ENCODE measurements at places on chromosomes 4 and X.

GRCh38 chrX:23195761-23196160, 138.9 kb upstream of the PTCHD1 start:
- no peak for DNase-seq

DNA sequence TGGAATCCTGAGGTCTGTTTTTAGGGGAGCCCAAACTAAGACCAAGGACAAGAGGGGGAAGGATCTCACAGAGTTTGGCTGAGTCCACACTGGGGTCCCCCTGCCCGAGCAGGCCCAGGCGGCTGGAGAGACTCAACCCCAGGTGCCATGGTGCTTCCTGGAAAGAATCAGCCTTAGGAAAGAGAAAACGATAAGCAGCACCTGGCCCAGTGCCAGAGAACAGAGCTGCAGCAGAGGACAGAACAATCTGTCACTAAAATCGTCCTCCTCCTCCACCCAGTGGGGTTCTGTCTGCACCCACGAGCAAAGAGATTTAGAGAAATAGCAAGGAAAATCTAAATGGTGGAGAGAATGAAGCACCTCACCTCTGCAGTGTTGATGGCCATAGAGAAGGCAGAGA, 470.5 kb downstream of the BCOR start:
- DNase-seq: no peak

DNA sequence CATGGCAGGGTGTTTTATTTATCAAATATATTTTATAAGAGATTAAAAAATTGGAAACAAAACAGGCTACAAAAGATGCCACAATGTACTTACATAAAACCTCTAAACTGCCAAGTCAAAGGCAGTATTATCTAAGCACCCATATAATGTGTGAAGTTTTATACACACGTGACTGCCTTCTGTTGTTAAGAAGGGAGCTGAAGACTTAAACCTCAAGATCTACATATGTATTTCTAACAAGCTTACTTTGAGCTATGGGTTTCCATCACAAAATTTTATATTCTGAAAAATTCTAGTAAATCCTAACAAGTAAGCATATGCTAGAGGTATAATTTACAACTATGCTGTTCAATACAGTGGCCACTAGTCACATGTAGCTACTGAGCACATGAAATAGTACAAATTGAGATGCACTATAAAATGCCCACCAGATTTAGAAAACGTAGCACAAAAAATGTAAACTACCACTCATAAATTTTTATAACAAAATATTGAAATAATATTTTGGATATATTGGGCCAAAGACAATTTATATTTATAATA, 9.8 kb downstream of the ATP8A1 start:
- DNase-seq: no peak

- DNase-seq: no peak
Measured at GRCh38 chrX:11781734-11782370, 23.8 kb downstream of the MSL3 start.

GRCh38 chr4:183248201-183248600, 71.9 kb downstream of the CLDN22 start:
- no peak for DNase-seq

GRCh38 chrX:71052721-71053120, 15.4 kb downstream of the SNX12 start:
- DNase-seq: no peak

GRCh38 chr4:88516746-88517145, 6.8 kb downstream of the PYURF start:
- DNase-seq: no peak

DNA sequence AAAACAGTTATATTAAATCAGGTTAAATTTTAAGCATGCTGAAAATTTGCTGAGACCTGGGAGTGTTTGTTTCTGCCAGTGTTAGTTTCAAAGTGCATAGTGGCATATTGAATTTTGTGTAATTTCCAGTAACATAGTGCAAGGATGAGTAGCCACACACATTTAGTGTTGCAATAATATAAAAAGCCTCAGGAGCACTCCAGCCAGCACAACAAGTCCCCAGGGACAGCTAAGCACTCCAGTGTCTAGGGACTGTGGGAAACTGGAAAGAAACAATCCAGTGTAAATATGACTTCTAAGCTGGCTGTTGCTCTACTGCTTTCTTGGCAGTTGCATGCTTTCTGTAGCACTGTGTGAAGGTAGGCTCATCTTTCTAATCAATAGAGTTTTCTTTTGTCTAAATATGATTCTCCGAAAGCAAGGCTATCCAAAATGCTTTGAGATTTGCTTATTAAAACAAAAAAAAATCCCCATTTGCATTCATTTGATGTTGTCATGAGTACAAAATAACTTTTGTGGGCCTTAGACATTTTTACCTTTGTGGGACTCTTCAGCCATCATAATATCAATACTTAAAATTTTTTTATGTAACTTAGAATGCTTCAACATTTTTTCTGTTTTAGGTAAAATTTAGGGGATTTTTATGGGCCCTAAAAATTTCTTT, 24.2 kb upstream of the CXCL2 start:
- no peak for DNase-seq

GRCh38 chr4:147794787-147795413, 63.0 kb downstream of the ARHGAP10 start:
- no peak for DNase-seq

GRCh38 chr4:94032754-94033153, 174.9 kb upstream of the SMARCAD1 start:
- DNase-seq: no peak
